Activated T-cell treated with anti-CD3 and anti-CD28 coated beads, Interleukin-2, amount 50 U/mL, for 72 hours (primary cell): ENCODE measurements at places on chromosomes 7 and 10. TPM values are rescaled to one million over a fixed set of nuclear protein-coding genes. Genes with fewer than 3 reads are reported as not detected.

DNA sequence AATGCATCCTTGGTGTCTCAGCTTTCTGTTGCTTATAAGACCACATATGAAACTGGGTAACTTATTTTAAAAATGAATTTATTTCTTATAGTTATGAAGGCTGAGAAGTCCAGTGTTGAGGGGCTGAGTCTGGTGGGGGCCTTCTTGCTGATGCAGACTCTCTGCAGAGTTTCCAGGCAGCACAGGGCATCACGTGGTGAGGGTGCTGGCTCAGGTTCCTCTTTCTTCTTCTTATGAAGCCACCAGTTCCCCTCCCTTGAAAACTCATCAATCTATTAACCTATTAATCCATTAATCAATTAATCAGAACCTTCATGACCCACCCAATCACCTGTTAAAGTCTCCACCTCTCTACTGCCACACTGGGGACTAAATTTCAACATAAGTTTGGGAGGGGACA is 595.6 kb upstream of the NRP1 start:
- DNase-seq, result no peak

DNA sequence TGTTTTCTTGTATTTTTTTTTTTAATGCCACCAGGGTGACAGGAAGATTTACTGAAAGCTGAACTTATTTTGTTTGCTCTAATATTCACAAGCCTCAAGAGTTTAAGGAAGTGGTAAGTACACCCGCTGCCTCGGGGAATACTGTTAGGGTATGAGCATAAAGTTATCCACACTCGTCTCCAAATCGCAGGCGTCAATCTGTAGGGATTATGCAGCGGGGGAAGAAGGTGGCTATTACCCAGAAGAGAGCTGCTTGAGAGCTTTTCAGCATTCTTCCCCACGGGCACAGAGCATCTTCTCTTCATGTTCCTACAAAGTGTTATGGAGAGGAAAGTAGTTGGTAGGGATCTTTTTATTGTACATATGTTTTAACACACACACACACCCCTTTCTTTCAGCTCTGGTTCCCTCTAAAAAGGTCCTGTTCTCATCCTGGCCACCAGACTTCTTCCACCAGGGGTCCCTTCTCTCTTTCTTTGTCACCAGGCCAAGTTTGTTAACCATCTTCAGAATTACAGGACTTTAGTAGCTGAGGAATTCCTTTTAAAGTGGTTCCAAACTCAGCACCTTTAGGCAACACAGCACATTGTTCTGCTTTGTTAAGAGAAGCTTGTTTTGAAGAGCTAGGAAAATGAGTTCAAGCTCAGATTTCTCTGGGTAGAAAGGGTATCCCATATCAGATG is 411.6 kb upstream of the GALNT17 start:
- no peak for DNase-seq

DNA sequence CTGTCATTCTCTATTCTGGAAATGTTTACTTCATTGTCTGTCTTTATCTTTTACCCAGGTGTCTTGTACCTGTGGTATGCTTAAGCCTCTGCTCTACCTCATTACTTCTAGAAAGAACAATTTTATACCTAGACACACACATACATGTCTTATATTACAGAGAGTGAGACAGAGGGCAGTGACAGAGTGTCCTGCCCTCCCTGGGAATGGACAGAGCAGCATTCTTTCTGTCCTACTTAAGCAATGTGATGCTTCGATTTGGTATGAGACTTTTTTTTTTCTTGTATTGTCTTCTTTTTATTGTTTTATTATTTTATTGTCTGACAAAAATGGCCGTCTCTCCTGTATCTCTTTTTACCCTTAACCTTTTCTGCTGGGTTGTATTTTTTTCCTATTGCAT is 286.1 kb downstream of the EXOC4 start:
- DNase-seq, result no peak

- DNase-seq, result peak; percentile 31
Observed at GRCh38 chr7:28020302-28020940, 160.2 kb downstream of the JAZF1 start.

- DNase-seq, result no peak
Observed at GRCh38 chr7:56007891-56008290, 43.4 kb downstream of the PSPH start.

DNA sequence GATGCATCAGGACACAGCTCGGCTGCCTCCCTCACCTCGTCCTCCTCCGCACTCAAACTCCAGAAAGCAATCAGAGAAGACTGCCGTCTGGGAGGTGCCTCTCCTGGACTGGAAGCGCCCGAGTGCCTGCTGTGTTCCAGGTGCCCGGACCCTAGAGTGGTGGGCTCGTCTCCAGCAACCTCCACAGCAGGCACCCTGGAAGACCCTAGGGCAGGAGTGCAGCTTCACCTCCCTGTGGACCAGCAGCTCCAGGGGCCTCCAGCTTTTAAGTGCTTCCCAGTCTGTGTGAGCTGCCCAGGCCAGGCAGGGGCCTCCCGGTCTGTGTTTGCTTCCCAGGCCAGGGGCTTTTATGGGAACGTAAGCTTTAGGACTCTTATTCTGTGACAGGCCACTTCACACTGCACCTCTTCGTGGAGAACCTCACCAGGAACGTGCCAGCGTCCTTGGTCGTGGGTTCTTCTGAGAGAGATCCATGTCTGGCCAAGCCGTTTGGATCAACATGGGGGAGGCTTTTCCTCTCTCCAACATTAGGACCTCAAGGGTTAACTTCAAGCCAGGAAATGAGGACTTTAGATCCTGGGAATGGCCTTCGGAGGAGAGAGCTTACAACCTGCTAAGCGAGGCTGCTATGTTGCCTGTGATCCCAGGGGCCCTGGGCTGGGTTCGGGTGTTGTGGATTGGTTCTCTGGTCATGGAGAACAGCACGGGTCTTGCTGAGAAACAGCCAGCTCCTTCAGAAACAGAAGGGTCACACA is 5.9 kb upstream of the PWWP2B start:
- no peak for DNase-seq

GRCh38 chr10:29962166-29962850 is 97.1 kb downstream of the JCAD start:
- DNase-seq, result no peak

DNA sequence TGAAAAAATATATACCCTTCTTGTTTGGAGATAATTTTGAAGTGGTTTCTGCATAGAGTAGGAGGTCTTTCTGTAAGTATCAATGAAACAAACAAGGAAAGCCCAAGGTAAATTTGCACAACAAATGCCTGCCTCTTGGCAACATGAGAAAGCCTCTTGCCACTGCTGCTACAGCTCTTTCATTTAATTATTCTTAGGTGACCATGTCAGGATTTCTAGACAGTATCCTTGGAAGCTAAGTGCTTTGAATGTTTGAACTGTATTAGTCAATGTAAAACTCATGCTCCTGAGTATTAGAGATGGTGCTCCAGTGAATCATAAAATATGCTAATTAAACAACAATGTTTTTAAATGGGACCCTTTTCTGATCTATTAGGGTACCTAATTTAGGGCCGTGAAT is 81.2 kb upstream of the ITGB1 start:
- DNase-seq, result no peak

DNA sequence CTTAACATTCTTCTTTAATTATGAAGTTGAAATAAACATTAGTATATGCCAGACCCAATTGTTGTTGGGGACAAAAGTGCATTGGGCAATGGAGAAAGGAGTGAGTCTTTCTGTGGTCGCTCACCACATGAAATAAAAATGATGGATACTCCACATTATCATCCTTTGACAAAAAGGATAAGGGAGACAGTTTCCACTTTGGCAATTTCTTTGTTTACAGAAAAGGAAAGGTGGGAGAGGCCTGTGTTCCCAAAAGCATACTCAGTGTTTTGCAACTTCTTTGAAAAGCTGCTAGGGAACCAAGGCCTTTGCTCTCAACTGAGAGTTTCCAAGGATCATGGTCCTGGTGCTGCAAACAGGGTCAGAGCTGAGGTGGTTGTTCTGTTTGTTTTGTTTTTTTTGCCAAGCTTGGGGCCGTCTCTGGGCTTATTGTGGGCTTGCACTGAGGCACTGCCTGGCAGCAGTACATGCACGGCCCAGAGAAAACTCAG is 341.9 kb downstream of the TNS3 start:
- no peak for DNase-seq

GRCh38 chr10:122112021-122112616 is 123.2 kb downstream of the TACC2 start:
- no peak for DNase-seq

DNA sequence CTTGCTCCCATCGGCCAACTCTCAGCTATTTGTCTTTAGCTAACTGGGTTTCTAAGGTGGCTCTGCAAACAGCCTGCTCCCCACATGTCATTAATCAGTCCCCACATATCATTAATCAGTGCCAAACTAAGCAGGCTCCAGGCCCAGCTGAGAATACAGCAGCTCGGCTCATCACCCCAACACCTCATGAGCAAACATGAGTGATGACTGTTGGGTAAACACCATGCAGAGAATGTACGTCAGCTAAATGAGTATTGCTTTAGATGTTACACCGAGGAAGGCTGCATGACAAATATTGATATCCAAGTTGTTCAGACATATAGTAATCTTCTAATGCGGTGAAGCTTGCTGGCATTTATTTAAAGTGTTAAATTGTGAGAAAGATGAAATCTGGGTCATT is 187.5 kb upstream of the AOAH start:
- no peak for DNase-seq

DNA sequence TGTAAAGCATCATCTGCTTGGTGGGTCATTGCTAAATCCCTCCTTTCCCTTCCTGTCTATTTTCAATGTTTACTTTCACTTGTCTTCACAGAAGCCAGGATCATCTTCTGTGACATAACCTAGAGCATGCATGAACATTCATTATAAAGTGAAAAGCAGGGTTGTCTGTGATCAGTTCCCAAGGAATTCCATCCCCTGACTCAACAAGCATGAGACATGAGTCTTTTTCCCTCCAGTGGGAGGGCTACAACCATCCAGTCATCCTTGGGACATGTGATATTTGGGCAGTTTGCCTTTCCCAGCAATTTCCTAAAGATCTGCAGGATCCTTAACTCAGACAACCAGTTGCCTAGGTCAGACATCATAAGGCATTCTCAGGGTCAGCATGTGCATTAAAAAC is 166.3 kb upstream of the TMEM196 start:
- DNase-seq, result no peak

GRCh38 chr10:48545462-48546145 is 59.3 kb downstream of the ARHGAP22 start:
- no peak for DNase-seq

DNA sequence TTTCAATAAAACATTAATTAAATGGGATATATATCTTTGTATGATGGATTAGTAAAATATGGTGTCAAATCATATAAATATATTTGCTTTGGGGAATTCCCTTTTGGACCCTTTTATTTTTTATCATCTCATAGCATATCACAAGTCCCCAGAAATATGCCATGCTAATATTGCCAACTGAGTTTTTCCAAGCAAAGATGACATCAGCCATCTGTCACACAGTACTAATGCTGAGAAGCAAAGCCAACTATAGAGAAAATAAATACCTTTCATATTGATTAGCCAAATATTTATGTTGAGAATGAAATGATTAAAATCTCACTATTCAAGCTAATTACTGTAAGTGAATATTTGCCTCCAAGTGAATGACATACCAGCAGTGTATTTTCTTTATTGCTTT is 575.3 kb downstream of the ETV1 start:
- DNase-seq, result no peak

Gene PRDX3
- 134 TPM for total RNA-seq

Gene NYAP1
- total RNA-seq, result 0.72 TPM

Gene AQP1
- total RNA-seq, result 0.60 TPM

Gene FLNC
- total RNA-seq, result 0.07 TPM

Gene OR2A12
- not detected for total RNA-seq

Gene SRRM3
- 0.12 TPM for total RNA-seq

Gene CISD1
- total RNA-seq, result 37.7 TPM

Gene LLCFC1
- not detected for total RNA-seq

Gene TCAF2
- total RNA-seq, result 36.5 TPM

Gene OPALIN
- total RNA-seq, result not detected

Gene FAM237B
- total RNA-seq, result not detected

Gene NEUROD6
- not detected for total RNA-seq
